ENCODE measurements at places on chromosomes 2 and 18.

GRCh38 chr18:3873698-3874097, 423.7 kb downstream of the TGIF1 start:
- no peak for DNase-seq

- DNase-seq = no peak
Observed at GRCh38 chr18:59993560-59993959, 93.8 kb downstream of the PMAIP1 start.

GRCh38 chr2:28601616-28602015, 105.8 kb downstream of the PLB1 start:
- no peak for DNase-seq

DNA sequence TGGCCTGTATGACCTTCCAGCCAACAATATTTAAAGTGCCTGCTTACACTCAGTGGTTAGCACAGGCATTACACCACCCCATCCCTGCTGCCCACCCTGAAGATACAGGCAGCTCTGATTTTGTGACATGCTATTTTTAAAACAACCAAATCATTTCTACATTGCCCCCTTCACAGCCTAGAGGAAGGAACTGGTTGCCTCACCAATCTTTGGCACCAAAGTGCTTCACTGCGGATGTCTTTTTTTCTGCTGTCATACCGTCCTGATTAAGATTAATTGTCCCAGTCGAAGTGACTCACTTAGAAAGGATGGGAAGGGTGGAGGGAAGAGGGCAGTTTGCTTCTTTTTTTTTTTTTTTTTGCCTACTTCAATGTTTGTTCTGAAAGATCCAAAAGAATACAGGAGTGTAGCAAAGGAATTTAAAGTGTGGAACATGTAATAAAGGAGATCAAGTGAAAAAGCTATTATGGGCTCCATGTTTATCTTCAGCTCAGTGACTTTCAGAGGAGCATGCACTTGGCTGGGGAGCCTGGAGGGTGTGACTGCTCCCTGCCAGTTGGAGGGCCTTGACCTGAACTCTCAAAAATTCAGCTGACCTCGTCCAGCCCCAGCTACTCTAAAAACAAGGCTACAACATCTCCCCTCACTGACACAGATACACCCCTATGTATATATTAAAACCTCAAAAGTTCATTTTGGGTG, 501.1 kb upstream of the TNP1 start:
- peak; percentile 89 for DNase-seq

GRCh38 chr18:25842665-25843064, 247.7 kb downstream of the SS18 start:
- no peak for DNase-seq

DNA sequence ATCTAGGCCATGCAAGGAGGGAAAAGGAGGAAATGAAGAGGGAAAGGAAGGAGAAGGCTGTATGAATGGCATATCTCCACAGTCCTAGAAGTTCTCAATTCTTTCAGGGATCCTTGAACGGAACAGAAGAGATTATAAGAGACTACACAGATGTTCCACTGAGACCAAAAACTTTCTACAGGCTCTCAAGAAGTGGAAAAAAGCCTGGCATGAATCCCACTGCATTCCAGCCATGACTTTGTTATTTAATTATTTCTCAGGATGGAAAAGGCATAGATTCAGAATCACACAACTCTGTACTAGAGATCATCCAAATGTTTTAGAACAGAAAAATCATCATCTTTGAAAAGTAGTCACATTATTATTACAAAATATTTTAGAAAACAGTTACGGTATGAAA, 131.7 kb upstream of the CDH20 start:
- peak; percentile 25 for DNase-seq

GRCh38 chr2:222439692-222440091, 15.3 kb downstream of the SGPP2 start:
- DNase-seq = no peak

Data from astrocyte (in vitro differentiated cells and primary cell).